Karpas-422 (cell line): ENCODE measurements at places on chromosomes 7 and 10. TPM values are rescaled to one million over a fixed set of nuclear protein-coding genes. Genes with fewer than 3 reads are reported as not detected.

DNA sequence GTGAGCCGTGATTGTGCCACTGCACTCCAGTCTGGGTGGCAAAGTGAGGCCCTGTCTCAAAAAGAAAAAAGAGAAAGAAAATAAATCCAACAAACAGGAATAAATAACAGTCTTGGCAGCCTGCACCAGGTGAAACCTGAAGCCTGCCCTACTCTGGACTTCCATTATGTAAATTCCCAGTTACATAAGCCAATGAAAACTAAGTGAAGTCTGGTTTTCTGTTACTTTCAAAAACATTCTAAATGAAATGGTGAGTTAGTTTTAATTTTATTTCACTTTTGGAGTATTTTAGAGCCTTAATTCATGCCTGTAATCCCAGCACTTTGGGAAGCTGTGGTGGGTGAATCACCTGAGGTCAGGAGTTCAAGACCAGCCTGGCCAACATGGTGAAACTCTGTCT is 22.5 kb upstream of the HIBADH start:
- H3K4me1 ChIP-seq, result peaks cover 12% of the 10 kb centered on the region
- peaks cover 4% of the 10 kb centered on the region; the same call in 1 of the 2 replicates for H3K27me3 ChIP-seq
- no peak for DNase-seq

DNA sequence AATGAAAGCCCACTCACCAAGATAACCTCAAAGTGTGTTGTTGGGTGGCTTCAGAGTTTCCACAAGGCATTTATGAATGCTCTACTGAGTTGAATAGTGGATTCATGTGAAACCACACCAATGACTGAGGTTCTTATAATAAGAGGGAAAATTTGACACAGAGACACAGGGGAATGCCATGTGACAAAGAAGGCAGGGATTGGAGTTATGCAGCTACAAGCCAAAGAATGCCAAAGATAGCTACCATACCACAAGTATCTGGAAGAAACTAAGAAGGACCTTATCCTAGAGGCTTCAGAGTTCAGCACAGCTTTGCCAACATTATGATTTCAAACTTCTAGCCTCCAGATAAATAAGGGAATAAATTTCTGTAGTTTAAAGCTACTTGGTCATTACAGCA is 68.0 kb upstream of the PCDH15 start:
- no peaks in the 10 kb centered on the region for H3K36me3 ChIP-seq
- DNase-seq, result no peak
- H3K4me1 ChIP-seq, result no peaks in the 10 kb centered on the region
- H3K27me3 ChIP-seq, result no peaks in the 10 kb centered on the region
- H3K27ac ChIP-seq, result no peak overlapping the region

GRCh38 chr7:69388452-69389137 is 209.7 kb upstream of the AUTS2 start:
- H3K27me3 ChIP-seq, result no peaks in the 10 kb centered on the region
- H3K4me1 ChIP-seq, result no peaks in the 10 kb centered on the region

DNA sequence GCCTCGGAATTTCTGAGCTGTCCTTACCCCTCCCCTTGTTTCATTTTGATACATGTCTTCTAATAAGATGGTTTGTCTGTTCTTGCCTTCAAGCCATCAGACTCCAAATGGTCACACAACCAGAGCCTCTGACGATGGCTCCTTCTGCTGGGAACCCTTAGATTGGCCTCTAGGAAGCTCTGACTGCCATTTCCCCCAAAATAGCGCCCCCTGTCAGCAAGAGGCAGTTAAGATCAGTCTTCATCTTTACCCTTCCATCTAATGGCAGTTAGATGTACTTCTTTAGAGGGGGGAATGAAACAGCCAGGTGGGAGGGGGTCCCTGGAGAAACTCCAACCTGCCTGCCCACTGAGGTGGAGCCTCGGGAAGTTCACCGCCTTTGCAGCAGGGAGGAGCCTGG is 85.8 kb upstream of the GPR22 start:
- H3K4me3 ChIP-seq, result no peak overlapping the region
- no peaks in the 10 kb centered on the region for H3K27me3 ChIP-seq
- no peaks in the 10 kb centered on the region for H3K36me3 ChIP-seq

DNA sequence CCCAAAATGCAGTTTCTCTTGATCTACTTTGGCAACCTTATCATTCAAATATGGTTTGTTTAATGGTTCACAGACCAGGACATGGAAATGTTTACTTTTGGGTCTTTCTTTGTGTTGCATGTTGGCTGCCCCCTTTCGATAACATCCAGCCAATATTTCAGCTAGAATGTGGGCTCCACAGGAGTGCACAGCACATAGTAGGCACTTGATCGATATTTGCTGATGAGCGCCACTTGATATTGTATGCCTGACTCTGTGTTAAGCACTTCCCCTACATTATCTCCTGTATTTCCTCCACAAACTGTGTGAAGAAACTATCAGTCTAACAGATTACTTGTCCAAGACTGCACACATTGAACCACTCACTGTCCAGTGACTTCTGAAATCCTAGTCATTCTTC is 60.2 kb downstream of the SMURF1 start:
- no peaks in the 10 kb centered on the region for H3K27me3 ChIP-seq
- peak overlapping the region; percentile 35 for H3K27ac ChIP-seq
- no peak for DNase-seq
- H3K4me1 ChIP-seq, result peaks cover 45% of the 10 kb centered on the region
- H3K4me3 ChIP-seq, result no peak overlapping the region

- no peak overlapping the region; the same call in 1 of the 2 replicates for H3K4me3 ChIP-seq
- no peak for DNase-seq
- H3K27me3 ChIP-seq, result no peaks in the 10 kb centered on the region
- peaks cover 21% of the 10 kb centered on the region for H3K4me1 ChIP-seq
- H3K27ac ChIP-seq, result no peak overlapping the region
Measured at GRCh38 chr10:101000127-101000914, 713 bp downstream of the LZTS2 start.

- DNase-seq, result peak; percentile 90
- no peak overlapping the region for H3K4me3 ChIP-seq
- H3K36me3 ChIP-seq, result no peaks in the 10 kb centered on the region
- no peaks in the 10 kb centered on the region for H3K27me3 ChIP-seq
Measured at GRCh38 chr7:47818796-47819606, 129.3 kb downstream of the PKD1L1 start.

- H3K4me1 ChIP-seq, result no peaks in the 10 kb centered on the region
- no peaks in the 10 kb centered on the region for H3K36me3 ChIP-seq
- no peaks in the 10 kb centered on the region for H3K27me3 ChIP-seq
- H3K27ac ChIP-seq, result no peak overlapping the region
- DNase-seq, result no peak
- no peak overlapping the region for H3K4me3 ChIP-seq
Measured at GRCh38 chr7:140594131-140594691, 46.4 kb downstream of the DENND2A start.

DNA sequence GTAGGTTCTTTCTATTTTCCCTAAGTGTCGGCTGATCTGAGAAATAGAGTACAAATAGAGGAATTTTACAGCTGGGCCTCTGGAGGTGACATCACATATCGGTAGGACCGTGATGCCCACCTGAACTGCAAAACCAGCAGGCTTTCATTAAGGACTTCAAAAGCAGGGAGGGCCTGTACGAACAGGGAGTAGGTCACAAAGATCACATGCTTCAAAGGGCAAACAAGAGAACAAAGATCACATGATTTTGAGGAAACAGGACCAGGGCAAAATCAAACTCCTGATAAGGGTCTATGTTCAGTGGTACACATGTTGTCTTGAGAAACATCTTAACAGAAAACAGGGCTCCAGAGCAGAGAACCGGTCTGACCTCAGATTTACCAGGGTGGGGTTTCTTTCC is 88.9 kb downstream of the CNNM2 start:
- H3K36me3 ChIP-seq, result no peaks in the 10 kb centered on the region
- no peak overlapping the region for H3K4me3 ChIP-seq
- no peaks in the 10 kb centered on the region for H3K27me3 ChIP-seq
- DNase-seq, result no peak
- H3K4me1 ChIP-seq, result no peaks in the 10 kb centered on the region

GRCh38 chr7:111074748-111075146 is 16.2 kb upstream of the LRRN3 start:
- DNase-seq, result no peak
- no peaks in the 10 kb centered on the region for H3K36me3 ChIP-seq
- no peak overlapping the region for H3K27ac ChIP-seq
- H3K27me3 ChIP-seq, result no peaks in the 10 kb centered on the region
- no peaks in the 10 kb centered on the region for H3K4me1 ChIP-seq

GRCh38 chr7:74338366-74339108 is 49.3 kb downstream of the CLIP2 start:
- no peak for DNase-seq
- H3K27ac ChIP-seq, result no peak overlapping the region
- H3K4me3 ChIP-seq, result no peak overlapping the region
- H3K36me3 ChIP-seq, result no peaks in the 10 kb centered on the region

DNA sequence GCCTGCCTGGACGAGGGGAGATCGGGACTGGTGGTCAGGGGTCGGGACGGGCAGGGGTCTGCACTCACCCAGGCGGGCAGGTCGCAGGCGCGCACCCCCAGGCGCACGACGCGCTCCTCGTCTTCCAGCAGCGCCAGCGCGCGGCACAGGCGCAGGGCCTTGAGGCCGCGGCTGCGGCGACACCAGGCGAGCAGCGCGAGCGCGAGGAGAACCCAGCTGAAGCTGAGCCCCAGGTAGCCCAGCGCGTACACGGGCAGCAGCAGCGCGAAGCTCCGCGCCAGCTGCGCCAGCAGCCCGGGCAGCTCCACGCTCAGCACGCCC is 328 bp downstream of the ESYT2 start:
- H3K4me3 ChIP-seq, result peak overlapping the region; percentile 90
- peak overlapping the region; percentile 81 for H3K27ac ChIP-seq
- DNase-seq, result peak; percentile 94
- H3K27me3 ChIP-seq, result no peaks in the 10 kb centered on the region
- peaks cover 47% of the 10 kb centered on the region for H3K4me1 ChIP-seq

DNA sequence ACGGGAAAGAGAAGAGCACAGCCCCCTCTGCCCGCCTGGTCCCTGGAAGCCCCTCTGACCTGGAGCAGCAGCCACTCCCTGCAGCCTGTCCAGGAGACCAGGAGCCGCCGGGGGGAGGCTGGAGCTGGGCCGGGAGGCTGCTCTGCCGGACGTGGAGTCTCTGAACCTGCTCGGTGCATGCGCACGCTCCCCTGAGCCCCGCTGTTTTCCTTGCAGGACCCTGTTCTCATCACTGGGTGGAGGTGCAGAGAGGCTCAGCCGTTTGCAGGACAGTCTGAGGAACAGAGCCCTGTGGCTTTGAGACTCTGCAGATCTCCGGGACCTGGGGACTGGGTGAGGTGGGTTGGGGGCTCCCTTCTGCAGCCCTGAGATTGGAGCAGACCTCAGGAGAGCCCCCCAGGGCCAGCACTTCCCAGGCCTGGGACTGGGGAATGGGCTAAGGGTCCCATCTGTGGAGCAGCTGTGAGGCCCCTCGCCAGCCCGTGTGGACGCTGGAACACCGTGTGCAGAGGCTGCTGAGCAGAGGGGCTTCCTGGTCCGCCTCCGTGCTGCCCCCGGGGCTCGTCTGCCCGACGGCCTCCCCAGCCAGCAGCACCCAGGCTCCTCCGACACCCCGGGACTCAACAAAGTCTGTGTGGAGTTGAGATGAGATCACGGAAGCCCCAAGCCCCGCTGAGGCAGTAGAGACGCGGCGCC is 48.5 kb upstream of the ADGRA1 start:
- H3K27me3 ChIP-seq, result no peaks in the 10 kb centered on the region
- H3K4me1 ChIP-seq, result no peaks in the 10 kb centered on the region
- DNase-seq, result peak; percentile 43
- no peak overlapping the region for H3K4me3 ChIP-seq
- H3K27ac ChIP-seq, result no peak overlapping the region

DNA sequence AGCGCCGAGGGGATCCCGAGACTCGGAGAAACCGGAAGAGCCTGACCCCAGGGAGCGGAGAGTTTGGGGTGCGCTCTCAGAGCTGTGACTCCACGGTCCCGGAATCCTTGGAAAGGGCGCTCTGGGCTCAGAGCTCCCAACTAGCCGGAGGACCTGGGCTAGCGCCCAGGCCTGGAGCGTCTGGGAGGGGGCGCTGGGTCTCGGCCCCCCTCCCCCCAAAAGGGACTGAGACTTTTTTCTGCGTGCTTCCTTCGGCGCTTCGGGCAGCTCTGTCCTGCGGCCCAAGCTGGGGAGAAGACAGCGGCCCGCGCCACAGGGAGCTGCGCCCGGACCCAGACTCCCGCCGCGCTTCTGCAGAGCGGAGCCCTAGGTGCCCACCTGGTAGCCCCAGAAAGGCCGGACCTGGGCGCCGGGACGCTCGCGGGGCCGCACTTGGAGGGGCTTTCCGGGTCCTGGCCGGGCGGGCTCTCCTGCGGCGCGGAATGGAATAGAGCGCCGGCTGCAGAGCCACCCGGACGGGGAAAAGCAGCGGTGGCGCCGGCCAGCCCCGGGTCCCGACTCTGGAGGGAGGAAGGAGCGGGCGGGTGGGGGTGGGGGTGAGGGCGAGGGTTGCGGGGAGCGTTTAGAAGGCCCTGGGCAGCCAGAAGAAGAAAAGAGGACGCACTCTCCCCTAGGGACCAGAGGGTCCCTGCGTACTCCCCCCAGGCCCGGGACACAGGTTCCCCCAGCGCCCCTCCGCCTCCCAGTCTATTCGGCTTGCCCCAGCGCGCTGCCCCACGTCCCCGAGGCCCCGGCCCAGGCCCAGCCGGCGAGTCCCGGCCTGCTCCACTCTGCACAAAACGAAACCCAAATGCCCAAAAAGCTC is 4.7 kb downstream of the ZNF503 start:
- no peak overlapping the region for H3K4me3 ChIP-seq
- no peak overlapping the region for H3K27ac ChIP-seq
- H3K4me1 ChIP-seq, result no peaks in the 10 kb centered on the region
- no peak for DNase-seq
- no peaks in the 10 kb centered on the region for H3K27me3 ChIP-seq

GRCh38 chr10:44864051-44864450 is 47.1 kb upstream of the TMEM72 start:
- H3K27me3 ChIP-seq, result no peaks in the 10 kb centered on the region
- H3K27ac ChIP-seq, result no peak overlapping the region
- H3K4me3 ChIP-seq, result no peak overlapping the region
- H3K36me3 ChIP-seq, result no peaks in the 10 kb centered on the region
- DNase-seq, result no peak

DNA sequence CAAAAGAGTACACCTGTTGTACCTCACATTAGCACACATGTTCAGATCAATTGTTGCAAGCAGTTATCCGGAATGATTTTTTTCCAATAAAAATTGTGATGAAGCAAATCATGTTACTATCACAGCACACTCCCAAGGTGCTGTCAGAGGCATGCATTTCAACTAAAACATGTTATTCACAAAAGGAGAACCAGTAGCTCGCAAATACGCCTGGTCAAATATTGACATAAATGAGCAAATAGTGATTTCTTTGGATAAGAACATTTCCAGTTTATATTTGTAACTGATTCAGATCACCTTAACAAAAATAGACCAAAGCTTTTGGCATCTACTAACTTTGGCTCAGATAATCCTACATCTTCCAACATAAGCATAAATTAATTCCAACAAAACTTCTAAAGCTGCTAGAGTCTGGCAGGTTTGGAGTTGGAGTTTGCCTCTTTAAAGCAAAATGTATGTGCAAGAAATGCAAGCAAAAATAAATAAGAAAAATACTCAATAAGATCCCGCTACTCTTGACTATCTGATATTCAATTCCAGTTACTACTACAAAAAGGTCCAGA is 208.0 kb downstream of the SFMBT2 start:
- H3K27me3 ChIP-seq, result no peaks in the 10 kb centered on the region
- peaks cover 76% of the 10 kb centered on the region for H3K36me3 ChIP-seq
- no peak overlapping the region for H3K4me3 ChIP-seq
- no peak for DNase-seq
- no peaks in the 10 kb centered on the region for H3K4me1 ChIP-seq

Gene OR13A1
- 3.2 and 9.7 TPM in 2 replicates for total RNA-seq

Gene TUBAL3
- total RNA-seq, result 0.11 TPM in 1 of 2 replicates, not detected in the other

Gene MCU
- 16.2 and 41.3 TPM in 2 replicates for total RNA-seq

Gene DDX50
- 48.3 and 61.1 TPM in 2 replicates for total RNA-seq

Gene CELF2
- total RNA-seq, result 0.14 and 2.3 TPM in 2 replicates

Gene GTPBP10
- 15.7 and 26.8 TPM in 2 replicates for total RNA-seq

Gene PRF1
- 0.26 and 1.5 TPM in 2 replicates for total RNA-seq

Gene PLA2G12B
- total RNA-seq, result not detected in 2 replicates

Gene KDM7A
- total RNA-seq, result 4.3 and 7.2 TPM in 2 replicates
